ENCODE measurements at places on chromosomes 1 and 21.

DNA sequence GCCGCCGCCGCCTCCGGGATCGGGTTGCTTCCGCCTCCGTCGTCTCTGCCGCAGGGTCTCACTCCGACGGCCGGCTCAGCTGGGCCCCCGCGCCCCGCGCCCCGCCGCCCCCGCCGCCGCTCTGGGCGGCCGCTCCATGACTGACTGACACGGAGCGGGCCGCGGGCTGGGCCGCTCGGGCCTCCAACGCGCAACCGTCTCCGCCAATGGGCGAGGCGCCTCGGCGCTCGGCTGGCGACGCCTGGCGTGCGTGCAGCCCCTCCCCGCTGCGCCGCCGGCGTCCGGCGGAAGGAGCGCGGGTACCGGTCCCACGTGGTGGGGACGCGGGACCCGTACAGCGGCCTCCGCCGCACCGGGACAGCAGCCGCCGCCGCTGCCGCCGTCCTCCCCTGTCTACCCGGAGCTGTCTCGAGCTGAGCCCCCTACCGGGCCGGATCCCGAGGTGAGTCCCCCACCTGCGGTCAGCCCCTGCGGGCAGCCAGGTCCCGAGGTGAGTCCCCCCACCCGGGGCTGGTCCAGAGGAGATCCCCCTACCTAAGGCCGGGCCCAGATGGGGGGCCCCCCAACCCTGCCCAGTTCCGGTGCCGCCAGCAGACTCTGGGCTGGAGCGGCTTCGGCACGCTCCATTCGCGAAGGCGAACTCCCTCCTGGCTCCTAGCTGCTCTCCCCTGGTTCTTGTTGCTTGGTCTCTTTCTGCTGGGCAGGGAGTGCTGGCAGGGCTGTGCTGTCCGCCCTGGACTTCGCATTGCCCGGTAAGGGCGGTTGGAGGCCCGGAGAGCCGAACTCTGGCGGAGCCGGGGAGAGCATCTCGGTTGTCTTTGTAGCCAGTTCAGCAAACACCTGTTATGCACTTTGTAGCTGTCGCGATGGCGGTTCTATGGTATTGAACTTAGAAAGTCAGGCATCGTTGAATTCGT, at the start of the genes TAF5L and URB2:
Gene TAF5L, minus strand, starts transcription at position 208 of the 917 bp plus-strand sequence. CDS start 11,640 bp downstream, outside the sequence.
Gene URB2, plus strand, starts transcription at position 333 of the 917 bp plus-strand sequence. CDS start 1,387 bp downstream, outside the sequence.
- peak; percentile 95 for DNase-seq

- no peak for DNase-seq
Measured at GRCh38 chr1:117512728-117513321, 93.0 kb upstream of the TENT5C start.

GRCh38 chr1:7454052-7454815, 316.9 kb upstream of the VAMP3 start:
- DNase-seq = no peak

DNA sequence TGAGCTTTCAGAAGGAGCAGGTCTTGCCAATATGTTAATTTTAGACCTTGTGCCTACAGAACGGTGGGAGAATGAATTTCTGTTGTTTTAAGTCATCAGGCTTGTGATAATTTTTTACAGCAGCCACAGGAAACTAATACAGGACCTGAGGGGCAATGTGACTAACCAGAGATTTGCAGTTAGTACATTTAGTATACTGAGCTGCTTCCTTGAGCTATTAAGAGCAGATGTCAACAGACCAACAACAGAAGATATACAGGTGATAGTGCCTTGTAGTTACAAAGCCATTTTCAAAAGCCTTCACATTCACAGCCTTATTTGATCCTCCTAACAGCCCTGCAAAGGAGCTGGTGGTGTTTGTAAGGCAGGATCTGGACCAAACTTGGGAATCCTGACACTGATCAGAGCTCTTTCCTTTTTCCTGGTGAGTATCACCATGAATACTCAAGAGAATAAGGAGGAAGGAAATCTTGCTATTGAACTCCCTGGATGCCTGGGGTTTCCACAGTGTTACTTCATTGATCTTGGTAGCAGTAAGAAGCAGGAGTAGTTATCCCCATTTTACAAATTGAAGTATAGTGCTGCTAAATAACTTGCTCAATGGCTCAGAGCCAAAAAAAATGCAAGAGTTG, 4.7 kb upstream of the SLAMF1 start:
- no peak for DNase-seq

- no peak for DNase-seq
Measured at GRCh38 chr1:63703701-63704107, 70.1 kb upstream of the ROR1 start.

- DNase-seq = peak; percentile 79
Measured at GRCh38 chr21:44666401-44667320, at the start of gene KRTAP12-2. TSS of gene KRTAP12-2 (minus strand) at chr21:44666927. CDS start at chr21:44666886, 41 bp downstream.

- DNase-seq = no peak
Measured at GRCh38 chr1:20476265-20477038, 9.6 kb downstream of the CAMK2N1 start.

DNA sequence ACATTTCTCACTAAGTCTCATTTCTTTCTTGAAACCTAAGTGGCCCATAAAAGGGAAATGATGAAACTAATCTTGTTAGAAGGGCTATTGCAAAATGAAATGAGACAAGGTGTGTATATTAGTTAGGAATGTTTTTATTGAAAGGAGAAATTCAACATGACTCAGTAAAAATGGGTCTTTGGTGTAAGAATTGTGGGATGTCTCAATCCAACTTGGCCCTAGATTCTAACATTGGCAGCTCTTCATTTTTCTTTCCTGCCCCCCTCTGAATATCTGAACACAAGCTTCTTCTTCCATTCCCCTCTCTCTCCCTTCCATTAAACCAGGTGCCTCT, 26.8 kb upstream of the TARBP1 start:
- DNase-seq = no peak

DNA sequence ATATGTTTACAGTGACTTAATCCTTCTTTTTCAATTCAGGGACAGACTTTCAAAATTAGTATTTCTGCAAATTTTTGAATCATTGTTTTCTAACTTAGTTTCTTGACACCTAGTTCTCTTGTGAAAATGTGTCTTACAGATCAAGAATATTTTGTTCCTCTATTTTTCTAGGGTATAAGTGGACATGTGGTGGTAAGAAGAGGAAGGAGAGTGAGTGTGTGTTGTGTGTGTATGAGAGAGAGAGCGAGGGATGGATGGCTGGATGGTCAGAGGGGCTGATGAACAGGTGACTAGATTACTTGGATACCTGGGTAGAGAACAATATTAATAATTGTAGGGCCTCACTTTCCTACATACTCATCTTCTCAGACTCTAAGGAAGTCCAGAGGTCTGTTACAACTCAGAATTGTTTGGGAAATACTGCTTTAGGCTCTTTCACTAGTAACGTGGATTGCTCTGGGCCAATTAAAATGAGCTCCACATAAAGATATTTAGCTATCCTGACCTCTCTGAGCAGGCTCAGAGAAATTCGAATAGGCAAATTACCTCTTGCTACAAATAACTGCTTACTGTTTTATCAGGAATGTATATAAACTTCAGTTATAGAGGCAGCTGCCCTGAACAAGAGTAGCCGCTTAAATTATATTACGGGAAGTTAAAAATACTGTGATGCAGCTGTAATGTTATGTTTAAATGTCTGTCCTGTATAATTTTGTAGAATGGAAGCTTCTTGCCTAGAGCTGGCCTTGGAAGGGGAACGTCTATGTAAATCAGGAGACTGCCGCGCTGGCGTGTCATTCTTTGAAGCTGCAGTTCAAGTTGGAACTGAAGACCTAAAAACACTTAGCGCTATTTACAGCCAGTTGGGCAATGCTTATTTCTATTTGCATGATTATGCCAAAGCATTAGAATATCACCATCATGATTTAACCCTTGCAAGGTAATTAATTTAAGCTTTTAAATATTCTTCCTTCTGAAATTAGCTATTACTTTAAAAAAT, 19.7 kb downstream of the GPSM2 start:
- DNase-seq = no peak

GRCh38 chr1:61864489-61864888, 122.2 kb downstream of the PATJ start:
- no peak for DNase-seq

- no peak for DNase-seq
Measured at GRCh38 chr1:177847843-177848242, 122.0 kb downstream of the SEC16B start.

GRCh38 chr1:51627672-51628071, 10.8 kb downstream of the OSBPL9 start:
- DNase-seq = no peak

DNA sequence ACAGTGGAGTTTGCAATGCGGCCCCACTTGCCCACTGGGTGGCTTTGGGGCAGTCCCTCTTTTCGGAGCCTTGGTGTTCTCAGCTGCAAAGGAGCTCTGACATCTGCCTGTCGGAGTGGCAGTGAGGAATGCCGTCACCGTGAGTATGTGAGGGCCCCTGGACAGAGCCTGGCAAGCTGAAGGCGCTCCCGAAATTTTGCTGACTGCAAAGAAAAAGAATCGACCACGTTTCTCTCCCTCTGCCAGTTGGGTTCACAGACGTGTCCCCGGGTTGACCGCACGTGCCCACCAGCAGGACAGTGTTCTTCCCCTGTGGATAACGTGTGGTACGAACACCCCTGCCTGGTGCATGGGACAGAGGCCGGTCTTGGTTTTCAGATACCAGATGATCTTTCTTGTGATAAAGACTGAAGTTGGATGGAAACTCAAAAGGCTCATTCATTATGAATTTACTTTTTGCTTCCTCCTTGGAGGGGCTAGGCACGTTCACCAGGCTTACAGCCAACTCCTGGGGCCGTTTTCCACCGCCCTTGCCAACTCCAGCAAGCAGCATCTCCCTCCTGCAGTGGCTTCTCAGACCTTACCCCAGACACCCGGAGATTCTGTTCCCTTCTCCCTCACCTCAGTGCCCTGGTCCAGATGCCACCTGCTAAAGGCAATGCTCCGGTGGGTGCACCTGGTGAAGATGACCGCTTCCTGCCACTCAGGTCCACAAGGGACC, 29.7 kb downstream of the ECE1 start:
- DNase-seq = no peak

GRCh38 chr1:236486356-236487002, 37.3 kb upstream of the LGALS8 start:
- no peak for DNase-seq

DNA sequence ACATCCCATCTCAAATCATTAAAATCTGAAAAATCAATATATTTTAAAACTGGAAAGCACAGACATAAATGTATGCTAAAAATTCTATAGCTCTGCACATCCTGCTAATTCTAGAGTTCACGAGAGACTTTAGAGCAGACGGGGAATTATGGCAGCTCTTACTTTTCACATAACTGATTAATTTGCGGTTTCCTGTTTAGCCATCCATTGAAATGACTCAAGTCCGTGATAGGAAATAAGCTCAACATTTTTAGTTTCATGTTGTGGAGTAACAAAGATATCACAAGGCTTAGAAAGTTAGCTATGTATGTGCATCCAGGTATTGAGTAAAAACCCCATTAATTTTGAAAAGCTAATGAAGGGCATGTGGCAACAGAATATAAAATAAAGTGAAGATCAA, 123.2 kb downstream of the SMYD2 start:
- DNase-seq = no peak

DNA sequence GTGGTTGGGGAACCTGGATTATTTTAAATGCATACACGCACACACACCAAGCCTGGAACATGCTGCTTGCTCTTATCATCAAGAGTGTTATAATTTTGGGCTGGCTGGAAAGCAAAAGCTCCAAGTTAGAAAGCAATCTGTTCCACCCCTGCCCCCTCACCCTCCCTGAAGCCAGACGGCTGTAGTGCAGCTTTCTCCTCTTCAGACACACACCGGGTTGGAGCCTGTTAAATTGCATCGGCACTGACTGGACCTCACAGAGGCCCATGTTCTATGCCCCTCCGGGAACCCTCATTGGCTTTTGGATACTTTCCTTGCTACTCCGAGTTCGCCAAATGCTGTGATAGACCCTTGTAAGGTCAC, 90.6 kb upstream of the KCNJ15 start:
- no peak for DNase-seq

- no peak for DNase-seq
Measured at GRCh38 chr1:113488576-113489177, 98.4 kb downstream of the MAGI3 start.

GRCh38 chr1:46595127-46595526, 8.9 kb downstream of the MKNK1 start:
- DNase-seq = peak; percentile 89

GRCh38 chr1:187527346-187527745, 698.6 kb downstream of the PLA2G4A start:
- DNase-seq = no peak

DNA sequence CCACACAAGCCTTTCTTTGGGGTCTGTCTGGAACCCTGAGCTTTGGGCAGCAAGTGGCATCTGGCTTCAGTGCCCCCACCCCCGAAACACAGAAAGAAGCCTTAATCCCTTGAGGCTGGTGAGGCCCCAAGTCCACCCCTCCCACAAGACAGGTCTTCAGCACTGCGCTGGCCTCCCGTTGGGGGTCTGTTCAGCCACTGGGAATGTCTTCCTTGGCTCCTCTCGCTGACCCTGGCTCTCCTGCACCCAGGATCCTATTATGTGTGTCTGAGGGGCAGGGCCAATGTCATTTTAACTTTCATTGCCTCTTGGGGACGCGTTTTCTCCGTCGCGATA, 26.9 kb downstream of the ATP8B2 start:
- DNase-seq = no peak

GRCh38 chr1:168834225-168834872, 105.3 kb upstream of the DPT start:
- no peak for DNase-seq

DNA sequence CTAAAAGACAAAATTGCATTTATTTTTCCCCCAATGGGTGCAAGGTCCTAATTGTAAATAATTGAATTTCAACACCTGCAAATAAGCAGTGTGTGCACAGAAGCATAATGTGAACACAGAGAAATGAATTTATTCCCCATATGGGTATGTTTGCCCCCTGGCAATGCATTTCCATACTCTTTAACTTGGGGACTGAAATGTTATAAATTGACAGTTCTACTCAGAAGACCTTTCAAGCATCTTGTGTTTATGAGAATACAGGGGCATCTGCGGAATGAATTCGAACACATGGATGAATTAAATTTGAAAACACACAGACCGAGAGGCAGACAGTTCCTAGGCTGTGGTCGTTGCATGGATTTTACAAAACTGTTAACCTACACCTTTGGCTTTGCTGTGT, 3.5 kb downstream of the PBX1 start:
- no peak for DNase-seq

GRCh38 chr1:61266738-61267137, 184.4 kb downstream of the NFIA start:
- DNase-seq = no peak

DNA sequence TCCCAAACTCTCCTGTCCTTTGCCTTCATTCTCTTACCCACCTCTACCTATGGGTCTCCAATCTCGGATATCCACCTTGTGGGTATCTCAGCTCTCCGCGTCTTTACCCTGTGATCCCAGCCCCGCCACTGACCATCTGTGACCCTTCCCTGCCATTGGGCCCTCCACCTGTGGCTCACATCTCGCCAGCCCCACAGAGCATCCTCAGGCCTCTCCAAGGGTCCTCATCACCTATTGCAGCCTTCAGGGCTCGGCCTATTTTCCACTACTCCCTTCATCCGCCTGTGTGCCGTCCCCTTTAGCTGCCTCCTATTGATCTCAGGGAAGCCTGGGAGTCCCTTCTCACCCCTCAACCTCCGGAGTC, 11.1 kb downstream of the BCAN start:
- no peak for DNase-seq

DNA sequence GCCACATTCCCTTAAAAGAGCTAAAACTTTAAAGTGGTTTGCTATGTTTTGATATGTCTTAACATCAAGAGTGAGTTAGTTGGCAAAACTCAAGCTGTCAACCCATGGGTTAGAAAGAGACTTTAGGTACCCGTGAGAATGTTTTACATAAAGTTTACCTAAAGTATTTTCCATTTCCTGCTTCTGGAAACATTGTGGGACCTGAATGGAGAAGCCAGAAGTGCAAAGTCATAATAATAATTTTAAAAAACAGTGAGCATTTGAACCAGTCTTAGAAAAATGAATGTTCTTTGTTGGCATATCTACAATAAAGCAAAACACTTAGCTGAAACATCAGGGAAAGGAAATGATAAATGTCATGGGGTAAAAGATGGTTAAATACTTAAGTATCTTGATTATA, 34.8 kb downstream of the LRRC8C start:
- DNase-seq = no peak

All from cardiac septum (tissue), 1 donor.